ENCODE measurements at places on chromosomes 2 and 18.
A peak's percentile ranks its signal among the peaks of the same experiment; 100 is the strongest.

DNA sequence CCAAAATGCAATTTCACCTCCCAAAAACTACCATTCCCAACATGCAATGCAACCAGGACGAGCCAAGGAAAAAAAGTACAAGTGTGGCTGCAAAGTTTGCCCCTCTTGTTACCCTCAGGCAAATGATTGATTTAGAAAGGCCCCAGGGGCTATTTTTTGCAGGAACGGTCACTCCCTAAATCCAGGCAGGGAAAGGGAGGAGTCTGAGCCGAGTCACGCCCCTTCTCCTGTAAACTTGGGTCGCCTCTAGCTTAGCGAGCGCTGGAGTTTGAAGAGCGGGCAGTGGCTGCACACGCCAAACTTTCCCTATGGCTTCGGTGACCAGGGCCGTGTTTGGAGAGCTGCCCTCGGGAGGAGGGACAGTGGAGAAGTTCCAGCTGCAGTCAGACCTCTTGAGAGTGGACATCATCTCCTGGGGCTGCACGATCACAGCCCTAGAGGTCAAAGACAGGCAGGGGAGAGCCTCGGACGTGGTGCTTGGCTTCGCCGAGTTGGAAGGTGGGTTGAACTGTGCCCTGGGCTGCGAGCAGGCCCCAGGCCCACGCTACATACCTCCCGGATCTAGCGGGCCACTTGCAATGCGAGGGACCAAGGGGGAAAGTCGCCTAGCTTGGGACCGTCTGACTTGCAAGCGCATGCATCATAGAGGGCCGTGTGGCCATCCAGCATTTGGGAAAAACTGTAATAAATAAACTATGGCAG lies at the start of gene GALM:
GALM (plus strand) TSS at position 261 of the 702 bp plus-strand sequence; CDS start at position 309, 48 bp downstream.
- DNase-seq, result peak; percentile 81

GRCh38 chr18:26544451-26544850 lies 3.9 kb downstream of the KCTD1 start:
- no peak for DNase-seq

DNA sequence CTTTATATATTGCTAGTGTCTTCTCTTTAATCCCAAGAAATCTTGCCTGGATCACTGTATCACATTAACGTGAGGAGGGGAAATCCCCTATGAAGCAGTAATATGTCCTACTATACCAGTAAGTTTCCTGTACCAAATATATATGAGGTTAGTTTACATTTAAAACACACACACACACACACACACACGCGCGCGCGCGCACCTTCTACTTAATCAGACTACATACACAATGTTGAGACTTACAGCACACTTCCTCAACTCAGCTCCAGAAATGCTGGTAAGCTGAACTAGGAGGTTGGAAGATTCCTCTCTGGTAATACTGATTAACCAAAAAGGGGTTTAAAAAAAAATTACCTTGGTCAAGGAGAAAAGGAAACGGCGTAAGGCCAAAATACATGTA lies 49.3 kb downstream of the USP34 start:
- peak; percentile 26 for DNase-seq

- DNase-seq, result peak; percentile 69
Measured at GRCh38 chr2:177753682-177754491, 318.7 kb downstream of the PDE11A start.

DNA sequence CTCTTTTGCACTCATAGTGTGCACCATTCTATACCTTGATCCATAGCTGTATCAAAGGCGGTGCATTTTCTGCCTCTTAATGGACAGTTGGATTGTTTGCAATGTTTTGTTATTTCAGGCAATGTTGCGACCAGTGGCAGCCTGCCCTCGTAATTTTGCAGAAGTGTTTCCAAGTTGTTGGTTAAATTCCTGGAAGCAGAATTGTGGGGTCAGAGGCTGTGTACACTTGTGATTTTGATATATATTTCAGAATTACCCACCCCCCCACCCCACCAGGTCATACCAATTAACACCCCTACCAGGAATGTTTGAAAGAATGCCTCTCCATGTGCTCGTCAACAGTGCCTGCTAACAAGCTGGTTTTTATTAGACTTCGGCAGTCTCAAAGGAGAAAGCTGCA lies 32.4 kb upstream of the IL1R1 start:
- DNase-seq, result peak; percentile 11

DNA sequence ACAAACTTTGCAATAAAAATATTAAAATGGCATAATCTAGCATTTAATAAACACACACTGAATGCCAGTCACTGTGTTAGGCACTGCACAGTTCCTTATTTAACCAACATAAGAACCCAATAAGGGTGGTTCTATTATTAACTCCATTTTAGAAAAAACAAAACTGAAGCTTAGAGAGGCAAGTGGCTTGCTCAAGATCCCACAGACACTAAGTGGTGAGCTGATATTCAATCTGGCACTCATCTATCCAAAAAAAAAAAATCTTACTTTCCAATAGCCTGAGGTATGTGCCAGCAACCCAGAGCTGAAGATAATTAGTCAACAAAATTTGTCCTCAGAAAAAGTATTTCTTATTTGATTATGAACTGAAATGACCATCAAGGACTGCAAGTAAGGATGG lies 799 bp downstream of the CYTIP start:
- DNase-seq, result peak; percentile 43

DNA sequence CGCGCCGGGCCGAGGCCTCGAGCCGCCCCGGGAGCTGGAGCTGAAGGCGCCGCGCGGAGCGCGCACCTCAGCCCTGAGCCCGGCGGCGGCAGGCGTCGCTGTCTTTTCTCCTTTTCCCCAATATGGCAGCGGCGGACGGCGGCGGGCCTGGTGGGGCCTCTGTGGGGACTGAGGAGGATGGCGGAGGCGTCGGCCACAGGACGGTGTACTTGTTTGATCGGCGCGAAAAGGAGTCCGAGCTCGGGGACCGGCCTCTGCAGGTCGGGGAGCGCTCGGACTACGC lies 369 bp downstream of the SMCHD1 start:
- no peak for DNase-seq

- DNase-seq, result no peak
Measured at GRCh38 chr2:98571796-98572195, 36.5 kb downstream of the COA5 start.

- no peak for DNase-seq
Measured at GRCh38 chr18:40013001-40013609, 1941.9 kb upstream of the PIK3C3 start.

DNA sequence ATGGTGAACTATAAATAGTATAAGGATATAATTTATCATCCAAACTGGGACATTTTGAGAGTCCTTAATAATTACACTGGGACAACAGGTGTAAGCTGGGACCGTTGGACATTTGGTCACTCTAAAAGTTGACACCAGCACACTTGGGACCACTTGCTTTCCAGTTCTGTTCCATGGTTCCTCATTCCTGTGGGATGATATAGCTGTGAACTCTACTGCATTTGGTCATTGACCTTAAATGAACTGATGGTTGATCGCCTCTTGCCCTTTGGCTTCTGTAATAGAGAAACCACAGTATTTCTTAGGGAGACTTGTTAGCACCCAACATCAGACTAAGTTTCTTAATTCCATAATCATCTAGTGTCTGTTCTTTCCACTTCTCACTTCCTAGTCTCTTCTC lies 46.7 kb downstream of the EML6 start:
- no peak for DNase-seq

DNA sequence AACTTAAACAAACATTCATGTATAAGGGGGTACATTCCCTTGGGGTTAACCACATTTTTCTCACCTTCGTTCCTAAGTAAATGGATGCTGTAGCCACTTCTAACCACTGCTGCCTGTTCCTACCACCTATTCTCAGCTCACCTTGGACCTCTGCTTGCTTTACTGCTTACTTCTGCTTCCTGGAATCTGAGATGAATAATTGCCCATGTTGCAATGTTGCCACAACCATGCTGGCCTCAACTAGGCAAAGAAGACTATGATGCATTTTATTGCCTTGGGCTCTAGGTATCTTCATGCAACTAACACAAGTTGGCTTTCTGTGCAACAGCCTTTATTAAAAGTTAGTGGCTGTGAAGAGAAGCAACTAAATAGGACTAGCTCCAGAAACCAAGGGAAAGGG lies 106.3 kb upstream of the TCF4 start:
- DNase-seq, result peak; percentile 11

DNA sequence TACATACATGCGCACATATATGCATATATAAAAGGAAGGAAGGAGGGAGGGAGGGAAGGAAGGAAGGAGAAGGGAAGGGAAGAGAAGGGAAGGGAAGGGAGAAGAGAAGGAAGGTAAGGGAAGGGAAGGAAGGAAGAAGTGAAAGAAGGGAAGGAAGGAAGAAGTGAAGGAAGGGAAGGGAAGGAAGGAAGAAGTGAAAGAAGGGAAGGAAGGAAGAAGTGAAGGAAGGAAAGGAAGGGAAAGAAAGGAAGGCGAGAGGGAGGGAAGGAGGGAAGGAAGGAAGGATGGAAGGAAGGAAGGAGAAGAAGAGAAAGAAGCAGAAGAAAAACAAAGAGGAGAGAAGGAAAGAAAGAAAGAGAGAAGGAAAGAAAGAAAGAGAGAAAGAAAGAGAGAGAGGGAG lies 16.9 kb downstream of the COL6A3 start:
- no peak for DNase-seq

GRCh38 chr18:54794823-54795222 lies 33.5 kb upstream of the RAB27B start:
- no peak for DNase-seq

DNA sequence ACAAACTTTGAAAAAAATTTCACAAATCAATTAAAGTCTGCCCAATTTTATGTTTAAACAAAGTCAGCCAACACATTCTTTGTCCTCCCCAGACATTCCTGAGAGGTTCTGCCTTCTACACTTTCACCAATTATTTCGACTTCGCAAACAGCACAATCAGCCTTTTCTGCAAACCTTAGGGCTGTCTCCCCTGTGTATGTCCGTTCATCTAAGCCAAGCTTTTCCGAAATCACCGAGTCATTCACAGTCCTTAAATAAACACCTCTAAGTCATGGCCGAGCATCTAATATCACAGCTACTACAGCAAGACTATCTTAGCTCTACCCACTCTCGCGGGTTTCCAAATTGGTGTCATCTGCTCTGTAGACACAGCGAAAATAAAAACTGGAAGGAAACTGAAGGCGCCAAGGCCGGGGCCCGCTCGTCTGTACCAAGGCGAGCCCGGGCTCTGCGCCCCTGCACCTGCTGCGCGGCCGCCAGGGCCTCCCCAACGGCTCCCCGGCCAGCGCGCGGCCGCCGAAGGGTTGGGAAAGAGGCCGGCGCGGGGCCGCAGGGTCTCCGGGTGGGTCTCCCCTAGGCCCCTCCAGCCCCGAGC lies 730 bp downstream of the ODC1 start:
- DNase-seq, result peak; percentile 62

DNA sequence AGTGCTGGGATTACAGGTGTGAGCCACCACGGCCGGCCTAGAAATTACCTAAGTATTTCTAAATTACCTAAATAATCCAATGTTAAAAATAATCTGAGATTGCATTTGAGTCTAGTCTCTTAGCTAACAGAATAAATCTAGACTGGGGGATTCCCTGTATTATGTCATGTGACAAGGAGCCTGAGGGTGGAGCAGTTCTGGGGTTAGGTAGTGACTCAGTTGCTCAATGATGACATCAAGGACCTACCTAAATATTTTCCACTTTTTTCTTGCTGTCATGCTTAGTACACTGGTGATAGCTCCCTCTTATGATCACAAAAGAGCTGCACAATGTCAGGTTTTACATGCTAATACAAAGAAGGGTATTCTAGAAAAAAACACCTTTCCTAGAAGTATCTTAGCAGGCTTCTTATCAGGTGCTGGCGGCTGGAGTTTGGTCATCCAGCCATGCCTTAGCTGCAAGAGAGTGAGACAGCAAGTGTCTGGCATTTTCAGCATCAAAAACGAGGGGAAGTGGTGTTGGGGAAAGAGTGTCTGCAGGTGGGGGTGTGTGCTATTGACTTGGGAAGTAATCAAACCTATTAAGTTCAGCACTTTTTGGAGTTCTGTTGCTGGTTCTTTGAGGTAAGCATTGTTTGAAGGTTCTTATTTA lies 17.5 kb upstream of the CEP192 start:
- DNase-seq, result no peak

DNA sequence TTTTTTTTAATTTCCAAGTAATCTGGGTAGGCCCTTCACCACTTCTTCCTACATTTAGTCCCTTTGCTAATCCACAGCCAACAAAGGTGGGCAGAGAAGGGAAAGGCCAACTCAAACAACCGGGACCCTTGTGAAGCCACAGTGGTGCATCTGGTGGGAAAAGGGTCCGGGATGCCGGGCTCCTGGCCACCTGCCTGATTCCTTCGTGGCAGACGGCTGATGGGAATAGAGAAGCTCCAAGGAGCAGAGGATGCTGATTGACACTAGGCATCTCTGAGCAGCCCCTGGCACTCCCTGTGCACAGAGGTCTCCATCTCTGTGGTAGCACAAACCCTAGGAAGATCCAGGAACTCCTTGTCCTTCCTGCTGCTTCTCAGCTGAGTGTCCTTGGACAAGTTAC lies 37.0 kb downstream of the POLR1A start:
- no peak for DNase-seq

DNA sequence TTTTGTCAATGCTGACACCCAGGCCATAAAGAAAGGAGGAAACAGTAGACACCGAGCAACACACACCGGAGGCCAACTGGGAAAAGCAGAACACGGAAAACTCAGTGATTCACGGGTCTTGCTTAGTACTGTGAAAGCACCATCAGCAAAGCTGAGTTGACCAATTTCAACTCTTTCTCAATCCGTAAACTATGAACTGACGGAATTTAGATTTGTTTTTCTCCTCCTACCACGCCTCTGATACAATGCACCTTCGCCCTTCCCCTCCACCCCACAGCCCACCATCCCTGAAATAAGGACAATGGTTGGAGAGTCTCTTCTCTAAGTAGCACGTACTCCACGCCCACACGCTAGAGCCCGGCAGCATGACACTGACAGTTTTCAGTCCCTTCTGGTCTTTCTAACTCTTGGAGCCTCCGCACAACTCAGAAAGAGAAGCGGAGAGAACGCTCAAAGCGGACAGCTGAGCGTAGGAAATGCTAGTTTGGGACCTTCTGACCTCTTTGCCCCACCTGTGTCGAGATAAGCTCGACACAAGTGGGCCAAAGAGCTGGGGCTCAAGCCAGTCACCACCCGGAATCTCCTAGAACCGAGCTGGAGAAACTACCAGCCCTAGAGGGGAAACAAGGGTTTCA lies 669 bp downstream of the LNPK start:
- peak; percentile 67 for DNase-seq

DNA sequence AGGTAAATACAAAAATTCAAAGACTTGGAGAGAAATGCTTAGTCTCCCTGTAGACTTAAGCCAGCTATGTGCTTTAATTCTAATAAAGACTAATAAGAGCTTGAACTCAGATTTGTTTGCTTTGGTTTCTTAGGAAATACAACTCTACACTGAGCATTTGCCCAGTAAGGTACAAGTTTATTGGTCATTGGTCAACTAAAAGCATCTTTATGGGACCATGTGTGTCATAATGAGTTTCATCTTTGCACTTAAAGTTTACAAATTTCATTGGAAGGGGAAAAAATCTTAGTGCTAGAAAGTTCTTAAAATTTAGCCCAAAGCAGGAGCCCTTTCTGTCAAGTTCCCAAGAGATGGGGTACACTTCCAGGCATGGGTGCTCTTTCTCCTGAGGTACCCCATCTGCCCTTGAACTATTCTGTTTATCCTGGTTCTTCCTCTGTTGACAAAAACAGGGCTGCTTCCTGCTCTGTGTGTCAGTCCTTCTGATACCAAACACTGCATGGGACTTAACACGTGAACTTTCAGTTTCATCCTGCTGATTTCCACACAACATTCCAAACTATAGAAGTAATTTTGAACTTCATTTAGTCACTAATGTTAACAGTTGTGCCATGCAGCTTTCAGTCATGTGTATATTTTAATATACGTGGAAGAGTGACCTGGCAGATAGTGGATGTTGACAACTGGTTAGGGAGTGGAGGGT lies 200.2 kb downstream of the TPGS2 start:
- no peak for DNase-seq

- no peak for DNase-seq
Measured at GRCh38 chr2:234158812-234159211, 108.3 kb downstream of the SPP2 start.

GRCh38 chr2:43170405-43171105 lies 55.9 kb downstream of the ZFP36L2 start:
- DNase-seq, result no peak
